ENCODE measurements at places on chromosomes 1 and 21.

DNA sequence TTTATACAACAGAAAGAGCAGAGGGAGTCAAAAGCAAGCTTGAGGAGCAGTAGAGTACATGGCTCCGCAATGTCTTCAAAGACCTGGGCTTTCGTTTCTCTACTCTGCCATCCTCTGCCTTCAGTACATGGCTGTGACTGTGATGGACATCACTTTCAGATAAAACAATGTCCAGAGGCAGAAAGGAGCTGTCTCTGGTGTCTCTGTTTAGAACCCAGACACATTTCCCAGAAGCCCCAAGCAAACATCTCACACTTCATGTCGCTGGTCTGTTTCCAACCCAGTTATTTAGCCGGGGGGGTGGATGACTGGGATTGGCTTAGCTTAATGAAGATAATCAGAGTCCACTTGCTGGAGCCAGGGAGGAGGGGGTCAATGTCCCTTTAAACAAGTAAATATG is 25.6 kb downstream of the SGIP1 start:
- DNase-seq = no peak

- DNase-seq = no peak
These were observed 112.3 kb upstream of the IRF2BP2 start for GRCh38 chr1:234722270-234722704.

DNA sequence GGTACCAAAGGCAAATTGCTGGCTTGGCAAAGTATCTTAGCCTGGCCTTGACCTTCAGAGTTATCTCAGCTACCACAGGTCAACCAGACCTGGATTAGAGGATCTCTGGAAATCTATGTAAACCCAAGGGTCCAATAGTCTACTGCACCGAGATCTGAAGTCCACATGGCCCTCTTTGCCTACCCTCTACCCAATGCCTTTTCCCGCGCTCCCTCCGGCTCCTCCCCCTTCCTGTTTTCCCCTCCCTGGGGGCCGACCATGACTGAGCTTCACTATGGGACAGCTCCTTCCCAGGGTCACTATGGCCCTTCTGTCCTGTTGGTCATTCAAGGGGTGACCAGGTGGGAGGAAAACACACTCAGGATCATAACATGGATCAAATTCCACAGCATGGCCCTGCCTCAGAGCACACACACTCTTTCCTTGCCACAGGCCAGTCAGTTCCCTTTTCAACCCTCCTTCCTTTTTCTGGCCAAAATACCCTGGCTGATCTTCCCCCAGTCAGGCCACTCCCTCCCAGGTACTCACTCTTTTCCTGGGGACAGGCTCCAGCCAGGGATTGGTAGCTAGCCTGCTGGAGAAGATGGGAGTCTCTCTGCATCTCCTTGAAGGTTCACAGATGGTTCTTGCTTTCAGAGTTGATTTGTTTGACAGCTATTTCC is 19.1 kb upstream of the TMEM183A start:
- DNase-seq = no peak

GRCh38 chr1:206725109-206725963 is 40.6 kb downstream of the MAPKAPK2 start:
- DNase-seq = peak; percentile 77

DNA sequence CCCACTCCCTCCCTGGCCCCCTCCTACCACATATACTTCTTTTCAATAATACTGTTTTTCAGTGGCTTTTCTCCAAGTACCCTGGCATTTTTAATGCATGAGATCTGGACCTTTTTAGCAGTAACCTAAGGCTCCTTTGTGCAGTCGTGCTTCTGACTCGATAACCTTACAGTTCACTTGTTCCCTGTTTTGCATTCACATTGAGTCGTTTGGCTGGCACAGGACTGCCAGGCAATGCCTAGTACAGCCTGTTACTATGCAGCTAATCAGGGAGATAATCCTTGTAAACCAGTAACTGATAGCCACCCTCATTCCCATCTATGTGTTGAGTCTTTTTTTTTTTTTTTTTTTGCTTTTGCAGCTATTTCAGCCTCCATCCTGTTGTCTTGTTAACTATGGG is 3.7 kb downstream of the ATP1B1 start:
- DNase-seq = no peak

DNA sequence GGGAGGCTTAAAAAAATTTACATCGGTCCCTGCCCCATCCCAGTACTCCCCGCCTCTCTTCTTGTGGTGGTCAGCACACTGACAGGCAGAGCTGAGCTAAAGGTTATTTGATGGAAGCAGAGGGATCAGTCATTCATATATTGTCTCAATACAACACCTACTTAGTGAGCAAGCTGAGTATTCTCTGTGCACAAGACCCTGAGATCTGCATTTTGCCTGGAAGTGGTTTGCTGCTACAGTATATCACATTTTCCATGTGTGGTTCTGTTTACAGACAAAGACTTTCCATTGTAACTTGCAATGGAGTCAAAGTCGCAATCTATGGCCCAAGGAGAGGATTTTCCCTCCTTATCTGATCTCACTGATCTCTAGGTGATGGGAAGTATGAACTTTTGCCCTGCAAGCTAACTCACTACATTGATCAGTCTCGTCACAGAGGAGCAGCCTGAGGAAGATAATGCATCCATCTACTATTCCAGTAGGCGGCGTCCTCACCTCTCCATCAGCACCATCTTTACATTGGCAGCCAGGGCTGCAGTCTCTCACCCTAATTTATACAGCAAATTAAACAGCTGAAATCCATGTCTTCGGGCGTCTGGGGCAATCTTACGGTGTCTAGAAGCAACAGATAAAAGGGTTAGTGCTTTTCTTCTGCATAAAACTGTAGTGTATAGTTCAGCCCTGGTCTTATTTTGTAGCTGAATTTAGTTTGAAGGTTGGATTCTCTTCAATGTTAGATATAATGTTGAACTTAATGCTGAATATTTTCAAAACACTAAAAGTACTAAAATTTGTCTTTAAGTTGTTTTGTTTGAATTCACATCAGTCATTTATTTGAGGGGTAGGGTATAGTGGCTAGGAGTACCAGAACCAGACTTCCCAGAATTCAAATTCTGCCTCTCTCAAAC is 3.2 kb upstream of the TRAF5 start:
- DNase-seq = peak; percentile 65

- DNase-seq = no peak
These were observed 35.9 kb upstream of the PTGFRN start for GRCh38 chr1:116873680-116874271.

- DNase-seq = no peak
These were observed 253.3 kb upstream of the ADGRL2 start for GRCh38 chr1:81547261-81547911.

DNA sequence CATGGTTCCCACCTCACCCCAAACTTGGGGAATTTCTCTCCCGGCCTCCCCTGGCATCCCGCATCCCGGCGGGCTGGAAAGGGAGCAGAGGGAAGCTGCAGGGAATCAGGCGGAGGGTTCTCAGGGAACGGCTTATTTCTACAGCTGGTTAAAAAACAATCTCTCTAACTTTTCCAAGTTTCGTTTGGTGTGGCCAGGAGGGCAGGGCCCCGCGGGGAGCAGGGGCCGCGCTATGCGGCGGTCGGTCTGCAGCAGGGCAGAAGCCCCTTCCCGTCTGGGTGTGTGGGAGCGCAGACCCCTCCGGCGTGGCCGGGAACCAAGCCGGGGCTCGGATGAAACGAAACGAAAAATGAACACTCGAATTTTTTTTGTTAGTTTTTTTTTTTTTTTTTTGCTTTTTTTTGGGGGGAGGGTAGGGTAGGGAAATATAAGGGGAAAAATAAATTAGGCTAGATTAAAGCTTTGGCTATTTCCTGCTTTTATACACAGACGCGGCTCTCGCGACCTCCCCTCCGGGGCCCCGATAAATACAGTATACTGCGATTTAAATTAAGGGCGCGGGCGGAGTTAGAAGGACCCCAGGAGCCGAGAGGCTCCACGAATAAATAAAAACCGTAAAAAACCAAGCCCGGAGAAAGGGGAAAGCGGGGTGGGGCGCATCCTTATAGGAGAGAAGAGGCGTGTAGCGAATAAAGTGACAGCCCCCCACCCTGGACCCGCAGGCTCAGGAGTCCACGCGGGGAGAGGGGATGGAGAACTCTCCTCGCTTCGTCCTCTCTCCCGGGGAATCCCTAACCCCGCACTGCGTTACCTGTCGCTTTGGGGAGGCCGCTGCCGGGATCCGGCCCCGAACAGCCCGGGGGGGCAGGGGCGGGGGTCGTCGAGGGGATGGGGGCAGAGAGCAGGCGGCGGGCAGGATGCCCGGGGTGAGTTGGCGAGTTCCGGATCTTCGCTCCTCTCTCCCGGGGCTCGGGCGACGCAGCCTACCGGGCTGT is 2.1 kb downstream of the POU3F1 start:
- no peak for DNase-seq

DNA sequence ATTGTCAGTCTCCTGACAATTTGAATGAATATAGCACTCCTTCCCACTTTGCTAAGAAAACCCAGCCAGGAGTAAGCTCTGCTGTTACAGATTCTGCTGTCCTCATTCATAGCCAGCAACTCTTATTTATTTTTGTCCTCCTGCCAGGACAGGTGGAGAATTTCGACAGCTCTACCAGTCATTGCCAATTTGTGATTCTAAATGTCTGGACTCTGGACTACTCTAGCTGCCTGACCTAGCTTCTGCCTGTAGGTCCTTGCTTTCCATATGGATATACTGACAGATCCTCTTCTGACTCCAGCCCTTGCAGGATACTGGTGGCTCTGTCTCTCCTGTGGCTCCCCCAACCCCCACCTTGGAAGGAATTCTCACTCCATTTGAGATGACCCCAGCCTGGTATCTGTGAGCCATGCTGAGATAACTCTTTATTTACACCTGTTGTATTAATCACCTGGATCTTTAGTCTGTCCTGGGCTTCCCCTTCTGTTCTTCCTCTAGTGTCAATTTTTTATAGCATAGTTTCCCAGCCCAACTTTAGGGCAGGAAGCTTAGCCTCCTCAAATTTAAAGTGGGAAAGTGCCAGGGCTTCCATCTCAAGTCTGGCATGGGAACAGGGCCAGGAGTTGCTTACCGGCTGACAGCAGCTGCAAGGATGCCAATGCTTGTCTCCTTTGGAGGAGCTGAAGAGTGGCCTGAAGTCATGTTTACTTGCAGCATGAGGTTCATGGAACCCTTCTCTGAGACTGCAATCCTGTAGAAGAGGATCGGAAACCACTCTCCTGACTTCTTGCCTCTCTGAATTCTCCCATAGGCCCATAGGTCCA is 6.7 kb downstream of the PM20D1 start:
- no peak for DNase-seq

- DNase-seq = no peak
These were observed 31.4 kb upstream of the WASF2 start for GRCh38 chr1:27521336-27521831.

DNA sequence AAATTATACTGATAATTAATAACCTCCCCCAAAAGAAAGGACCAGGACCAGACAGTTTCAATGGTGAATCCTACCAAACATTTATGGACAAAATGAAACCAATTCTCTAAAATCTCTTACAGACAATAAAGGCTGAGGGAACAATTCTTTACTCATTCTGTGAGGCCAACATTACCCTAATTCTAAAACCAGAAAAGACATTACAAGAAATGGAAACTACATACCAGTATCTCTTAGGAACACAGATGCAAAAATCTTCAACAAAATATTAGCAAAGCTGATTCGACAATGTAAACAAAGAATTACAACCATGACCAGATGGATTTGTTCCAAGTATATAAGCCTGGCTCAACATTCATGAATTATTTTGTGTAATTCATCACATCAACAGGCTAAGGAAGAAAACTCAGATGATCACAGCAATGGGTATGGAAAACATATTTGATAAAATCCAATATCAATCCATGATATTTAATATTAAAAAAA is 8.6 kb downstream of the TMED5 start:
- DNase-seq = no peak

GRCh38 chr1:91070298-91070697 is 48.5 kb upstream of the ZNF644 start:
- DNase-seq = no peak

DNA sequence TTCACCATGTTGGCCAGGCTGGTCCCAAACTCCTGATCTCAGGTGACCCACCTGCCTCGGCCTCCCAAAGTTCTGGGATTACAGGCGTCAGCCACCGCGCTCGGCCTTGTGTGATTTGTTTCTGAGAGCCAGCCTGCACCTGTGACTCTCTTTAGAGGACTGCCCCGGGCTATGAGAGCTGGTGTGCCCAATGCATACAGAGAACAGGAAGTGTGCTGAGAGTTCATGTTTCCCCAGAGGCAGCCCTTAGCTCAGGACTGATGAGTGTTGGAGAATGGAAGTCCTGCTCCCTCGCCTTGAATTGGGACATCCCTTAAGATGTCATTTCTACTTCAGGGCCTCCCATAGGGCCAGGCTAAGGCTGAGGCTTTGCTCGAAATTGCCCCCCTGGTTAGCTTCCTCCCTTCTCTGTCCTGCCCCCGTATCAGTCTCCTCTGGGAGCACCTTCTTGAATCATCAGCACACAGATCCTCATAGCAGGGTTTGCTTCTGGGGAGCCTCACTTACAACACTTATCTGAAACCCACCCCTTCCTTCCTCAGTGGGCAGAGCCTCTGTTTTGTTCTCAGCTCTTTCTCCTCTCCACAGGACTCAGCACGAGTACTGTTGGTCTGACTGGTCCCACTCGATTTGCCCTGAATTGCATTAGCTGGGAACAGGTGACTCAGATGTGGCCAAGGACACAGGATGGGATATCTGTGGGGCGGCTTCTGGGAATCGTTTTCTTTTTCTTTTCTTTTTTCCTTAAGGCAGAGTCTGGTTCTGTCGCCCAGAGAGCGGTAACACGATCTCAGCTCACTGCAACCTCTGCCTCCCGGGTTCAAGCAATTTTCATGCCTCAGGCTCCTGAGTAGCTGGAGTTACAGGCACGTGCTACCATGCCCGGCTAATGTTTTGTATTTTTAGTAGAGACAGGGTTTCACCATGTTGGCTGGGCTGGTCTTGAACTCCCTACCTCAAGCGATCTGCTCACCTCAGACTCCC is 80.1 kb downstream of the UBIAD1 start:
- no peak for DNase-seq

DNA sequence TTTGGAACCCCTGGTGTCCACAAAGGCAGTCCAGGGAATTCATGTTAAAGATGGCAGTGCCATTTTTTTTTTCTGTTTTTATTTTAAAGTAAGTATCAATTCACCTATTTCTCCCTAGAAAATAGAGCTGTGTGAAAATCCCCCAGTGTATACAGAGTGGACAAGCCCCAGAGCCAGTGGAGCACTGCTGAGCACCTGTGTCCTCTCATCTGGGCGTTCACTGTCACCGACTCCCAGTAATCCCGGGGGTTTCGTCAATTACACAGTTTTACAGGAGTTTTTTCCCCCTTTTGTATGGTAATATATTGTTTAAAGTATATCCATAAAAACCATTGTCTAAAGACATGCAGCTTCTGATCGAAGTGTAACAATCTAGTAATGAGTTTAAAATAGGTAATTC is 175.8 kb downstream of the SDCCAG8 start:
- no peak for DNase-seq

- peak; percentile 55 for DNase-seq
These were observed 37.6 kb downstream of the PARP1 start for GRCh38 chr1:226370144-226370923.

- no peak for DNase-seq
These were observed 8.0 kb downstream of the TRNAU1AP start for GRCh38 chr1:28560886-28561285.
